ENCODE measurements at places on chromosomes 6 and 20. TPM values are rescaled to one million over a fixed set of nuclear protein-coding genes. Genes with fewer than 3 reads are reported as not detected.

Gene EDN3
- 0.63 TPM for total RNA-seq

Gene FAM83B
- 0.31 TPM for total RNA-seq

Gene IYD
- not detected for total RNA-seq

Gene TBXT
- total RNA-seq = not detected

Gene PLA2G7
- total RNA-seq = 1.9 TPM

Gene SLC25A27
- 57.6 TPM for total RNA-seq

Gene BANF2
- total RNA-seq = not detected

Gene FAM229B
- total RNA-seq = 24.1 TPM

Gene TMC2
- 7.5 TPM for total RNA-seq

Gene PNISR
- 289 TPM for total RNA-seq

Gene COL20A1
- total RNA-seq = 5.0 TPM

Gene PNPLA1
- total RNA-seq = not detected

Gene CGA
- not detected for total RNA-seq

Gene CDKN1A
- 1.3 TPM for total RNA-seq

Gene HBS1L
- 92.3 TPM for total RNA-seq

Gene ZBP1
- not detected for total RNA-seq

Gene PRND
- total RNA-seq = 1.9 TPM

Gene MYMX
- not detected for total RNA-seq

Gene TCF15
- not detected for total RNA-seq

Gene SCRT2
- 6.3 TPM for total RNA-seq

Gene SFTA2
- not detected for total RNA-seq

Data from parietal lobe (tissue), 2 donors.